Right lobe of liver (tissue), 6 donors: ENCODE measurements at places on chromosomes 2 and 18. TPM values are rescaled to one million over a fixed set of nuclear protein-coding genes. Genes with fewer than 3 reads are reported as not detected.
A peak's percentile ranks its signal among the peaks of the same experiment; 100 is the strongest.

ST6GAL2 gene
- total RNA-seq: 1.3 TPM

DNA sequence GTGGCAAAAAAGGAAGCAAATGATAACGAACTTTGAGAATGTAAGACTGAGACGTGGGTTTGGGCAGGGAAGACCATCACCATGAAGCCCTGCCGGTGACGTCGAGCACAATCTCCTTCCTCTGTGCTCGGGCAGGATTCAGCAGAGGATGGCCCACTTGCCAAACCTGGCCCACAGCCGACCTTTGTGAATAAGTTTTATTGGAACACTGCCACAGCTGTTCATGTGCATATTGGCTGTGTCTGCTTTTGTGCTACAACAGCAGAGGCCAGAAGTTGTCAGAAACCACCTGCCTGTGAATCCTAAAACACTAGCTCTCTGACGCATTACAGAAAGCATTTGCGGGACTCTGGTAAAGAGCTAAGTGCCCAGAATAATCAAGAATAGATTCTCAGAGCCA lies 223.9 kb downstream of the MYT1L start:
- no peak overlapping the region for H3K27ac ChIP-seq
- no peaks in the 10 kb centered on the region for H3K36me3 ChIP-seq
- H3K27me3 ChIP-seq: no peaks in the 10 kb centered on the region
- no peak for DNase-seq
- H3K4me1 ChIP-seq: no peaks in the 10 kb centered on the region

GRCh38 chr2:26541401-26542193 lies 63.7 kb upstream of the OTOF start:
- H3K36me3 ChIP-seq: no peaks in the 10 kb centered on the region
- H3K27me3 ChIP-seq: no peaks in the 10 kb centered on the region
- H3K4me1 ChIP-seq: no peaks in the 10 kb centered on the region
- DNase-seq: no peak

GRCh38 chr2:61792355-61792890 lies 61.4 kb downstream of the FAM161A start:
- no peak overlapping the region for H3K4me3 ChIP-seq
- H3K27me3 ChIP-seq: no peaks in the 10 kb centered on the region
- H3K36me3 ChIP-seq: no peaks in the 10 kb centered on the region
- no peak for DNase-seq
- H3K27ac ChIP-seq: no peak overlapping the region

GRCh38 chr2:69177785-69178636 lies 165.0 kb downstream of the ANTXR1 start:
- H3K4me1 ChIP-seq: no peaks in the 10 kb centered on the region
- DNase-seq: peak; percentile 87
- no peak overlapping the region for H3K4me3 ChIP-seq
- peak overlapping the region; percentile 33 for H3K27ac ChIP-seq

DNA sequence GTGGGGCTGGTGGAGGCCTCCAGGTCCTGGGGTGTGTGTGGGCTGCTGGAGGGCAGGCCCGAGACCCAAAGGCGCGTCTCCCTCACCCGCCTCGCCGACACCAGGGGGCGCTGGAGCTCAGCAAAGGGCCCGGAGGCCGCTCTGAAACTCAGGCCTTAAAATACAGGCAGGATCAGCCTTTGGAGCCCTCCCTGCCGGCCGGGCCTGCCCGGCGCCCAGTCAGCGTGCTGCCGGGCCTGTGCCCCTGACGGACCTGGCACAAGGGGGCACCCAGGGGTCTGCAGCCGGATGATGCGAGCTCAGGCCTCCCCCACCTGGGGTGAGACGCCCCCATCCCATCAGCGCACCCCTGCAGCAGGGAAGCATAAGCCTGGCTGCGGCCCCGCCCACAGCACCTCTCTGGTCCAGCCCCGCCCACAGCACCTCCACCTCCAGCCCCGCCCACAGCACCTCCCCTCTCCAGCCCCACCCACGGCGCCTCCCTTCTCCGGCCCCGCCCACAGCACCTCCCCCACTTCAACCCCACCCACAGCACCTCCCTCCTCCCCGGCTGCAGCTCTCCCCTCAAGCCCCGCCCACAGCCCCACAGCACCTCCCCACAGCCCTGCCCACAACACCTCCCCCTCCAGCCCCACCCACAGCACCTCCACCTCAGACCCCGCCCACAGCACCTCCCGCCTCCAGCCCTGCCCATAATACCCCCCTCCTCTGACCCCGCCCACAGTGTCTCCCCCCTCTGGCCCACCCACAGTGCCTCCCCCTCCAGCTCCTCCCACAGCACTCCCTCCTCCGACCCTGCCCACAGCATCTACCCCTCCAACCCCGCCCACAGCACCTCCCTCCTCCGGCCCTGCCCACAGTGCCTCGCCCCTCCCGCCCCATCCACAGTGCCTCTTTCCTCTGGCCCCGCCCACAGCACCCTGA lies 92.8 kb upstream of the OTOS start:
- no peaks in the 10 kb centered on the region for H3K4me1 ChIP-seq
- peak overlapping the region; percentile 26 for H3K4me3 ChIP-seq
- DNase-seq: peak; percentile 98
- H3K36me3 ChIP-seq: no peaks in the 10 kb centered on the region
